Occipital lobe (tissue), 3 donors: ENCODE measurements at places on chromosomes 3 and 15.

- no peak for DNase-seq
Observed at GRCh38 chr3:18351069-18351628, 74.0 kb downstream of the SATB1 start.

DNA sequence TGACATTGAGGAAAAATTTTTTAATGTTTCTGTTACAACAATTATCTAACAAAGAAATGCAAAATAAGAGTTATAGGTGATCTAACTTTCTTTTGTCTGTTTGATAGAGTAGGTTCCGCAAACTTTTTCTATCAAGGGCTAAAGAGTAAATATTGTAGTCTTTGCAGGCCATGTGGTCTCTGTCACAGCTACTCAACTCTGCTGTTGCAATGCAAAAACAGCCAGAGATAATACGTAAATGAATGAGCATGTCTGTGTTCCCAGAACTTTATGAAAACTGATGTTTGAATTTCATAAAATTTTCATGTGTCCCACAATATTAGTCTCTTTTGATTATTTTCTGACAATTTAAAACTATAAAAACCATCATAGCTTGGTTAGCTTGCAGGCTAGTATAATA is 73.3 kb downstream of the SLC24A1 start:
- DNase-seq = no peak

GRCh38 chr3:59240666-59241255 is 190.9 kb upstream of the CFAP20DC start:
- no peak for DNase-seq

GRCh38 chr15:51082246-51082645 is 12.5 kb downstream of the TNFAIP8L3 start:
- DNase-seq = no peak

GRCh38 chr3:100057716-100058575 is 56.4 kb downstream of the FILIP1L start:
- no peak for DNase-seq

DNA sequence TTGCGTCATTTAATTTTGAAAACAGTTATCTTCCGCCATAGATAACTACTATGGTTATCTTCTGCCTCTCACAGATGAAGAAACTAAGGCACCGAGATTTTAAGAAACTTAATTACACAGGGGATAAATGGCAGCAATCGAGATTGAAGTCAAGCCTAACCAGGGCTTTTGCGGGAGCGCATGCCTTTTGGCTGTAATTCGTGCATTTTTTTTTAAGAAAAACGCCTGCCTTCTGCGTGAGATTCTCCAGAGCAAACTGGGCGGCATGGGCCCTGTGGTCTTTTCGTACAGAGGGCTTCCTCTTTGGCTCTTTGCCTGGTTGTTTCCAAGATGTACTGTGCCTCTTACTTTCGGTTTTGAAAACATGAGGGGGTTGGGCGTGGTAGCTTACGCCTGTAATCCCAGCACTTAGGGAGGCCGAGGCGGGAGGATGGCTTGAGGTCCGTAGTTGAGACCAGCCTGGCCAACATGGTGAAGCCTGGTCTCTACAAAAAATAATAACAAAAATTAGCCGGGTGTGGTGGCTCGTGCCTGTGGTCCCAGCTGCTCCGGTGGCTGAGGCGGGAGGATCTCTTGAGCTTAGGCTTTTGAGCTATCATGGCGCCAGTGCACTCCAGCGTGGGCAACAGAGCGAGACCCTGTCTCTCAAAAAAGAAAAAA is 1.2 kb downstream of the B2M start:
- no peak for DNase-seq

GRCh38 chr3:30448450-30449289 is 157.7 kb upstream of the TGFBR2 start:
- no peak for DNase-seq

DNA sequence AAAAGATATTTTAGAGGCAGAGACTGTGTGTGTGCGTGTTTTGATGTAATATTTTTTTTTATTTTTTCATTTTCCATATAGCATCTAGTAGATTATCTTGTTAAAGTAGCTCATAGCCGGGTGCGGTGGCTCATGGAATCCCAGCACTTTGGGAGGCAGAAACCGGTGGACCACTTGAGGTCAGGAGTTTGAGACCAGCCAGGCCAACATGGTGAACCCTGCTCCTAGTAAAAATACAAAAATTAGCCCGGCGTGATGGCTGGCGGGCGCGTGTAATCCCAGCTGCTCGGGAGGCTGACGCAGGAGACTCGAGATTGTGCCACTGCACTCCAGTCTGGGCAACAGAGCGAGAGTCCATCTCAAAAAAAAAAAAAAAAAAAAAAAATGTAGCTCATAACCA is 1481.2 kb upstream of the CADM2 start:
- no peak for DNase-seq

DNA sequence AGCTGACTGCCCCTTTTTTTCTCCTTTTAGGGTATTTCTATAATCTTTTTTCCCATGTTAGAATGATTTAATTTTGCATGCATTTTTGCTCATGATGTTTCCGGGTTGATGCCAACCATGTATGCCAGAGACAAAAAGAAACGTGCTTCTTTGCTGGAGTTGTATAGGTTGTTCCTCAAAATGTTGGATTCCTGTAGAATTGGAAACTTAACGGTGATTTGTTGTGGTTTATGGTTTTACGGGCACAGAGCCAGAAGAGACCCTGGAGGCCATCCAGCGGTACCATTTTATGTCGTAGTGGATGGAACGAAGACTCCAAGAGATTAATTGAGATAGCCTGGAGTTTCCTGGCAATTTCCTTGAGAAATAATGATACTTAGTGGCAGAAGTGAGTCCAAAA is 481.5 kb upstream of the RGMA start:
- DNase-seq = no peak

GRCh38 chr3:150454622-150455021 is 46.5 kb downstream of the TSC22D2 start:
- DNase-seq = no peak

DNA sequence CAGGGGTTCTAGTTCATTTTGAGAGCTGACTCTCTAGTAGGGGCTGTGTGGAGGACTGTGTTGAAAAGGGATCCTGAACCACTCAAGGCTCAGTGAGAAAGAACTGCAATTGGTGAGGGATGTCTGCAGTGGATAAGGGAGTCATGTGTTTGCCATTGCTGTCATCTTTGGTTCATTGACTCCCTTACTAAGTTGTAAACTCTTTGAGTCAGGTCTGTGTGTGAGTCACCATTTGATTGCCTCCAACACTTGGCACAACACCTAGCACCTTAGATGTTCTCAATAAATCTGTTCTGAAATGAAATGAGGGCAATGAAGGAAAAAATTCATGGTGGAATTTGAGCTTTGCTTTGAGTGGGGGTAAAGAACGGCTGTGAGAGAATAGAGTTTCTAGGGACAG is 51.7 kb downstream of the PLS1 start:
- DNase-seq = no peak

GRCh38 chr3:71707595-71707994 is 17.6 kb downstream of the EIF4E3 start:
- DNase-seq = no peak

DNA sequence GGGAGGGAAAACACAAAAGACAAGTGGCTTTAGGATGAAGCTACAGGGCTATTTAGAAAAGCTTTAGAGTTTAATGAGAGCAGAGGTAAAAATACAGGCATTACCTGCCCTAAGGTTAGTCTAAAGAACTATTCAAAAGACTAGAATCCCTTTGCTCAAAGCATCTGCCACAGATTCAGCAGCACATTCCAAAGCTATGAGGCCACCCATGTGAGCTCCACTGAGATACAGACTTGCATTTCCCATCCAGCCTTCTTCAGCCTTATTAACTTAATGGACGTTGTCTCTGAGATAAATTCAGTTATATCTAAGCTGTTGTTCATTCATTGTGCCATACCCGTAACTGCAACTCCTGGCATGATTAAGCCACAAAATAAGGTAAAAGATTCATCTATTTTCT is 25.4 kb downstream of the CXCR6 start:
- no peak for DNase-seq

- DNase-seq = no peak
Observed at GRCh38 chr3:194369522-194370279, at the start of gene LRRC15. Gene LRRC15, minus strand, starts transcription at chr3:194369743. Its CDS starts 8,700 bp downstream, at chr3:194361043.

DNA sequence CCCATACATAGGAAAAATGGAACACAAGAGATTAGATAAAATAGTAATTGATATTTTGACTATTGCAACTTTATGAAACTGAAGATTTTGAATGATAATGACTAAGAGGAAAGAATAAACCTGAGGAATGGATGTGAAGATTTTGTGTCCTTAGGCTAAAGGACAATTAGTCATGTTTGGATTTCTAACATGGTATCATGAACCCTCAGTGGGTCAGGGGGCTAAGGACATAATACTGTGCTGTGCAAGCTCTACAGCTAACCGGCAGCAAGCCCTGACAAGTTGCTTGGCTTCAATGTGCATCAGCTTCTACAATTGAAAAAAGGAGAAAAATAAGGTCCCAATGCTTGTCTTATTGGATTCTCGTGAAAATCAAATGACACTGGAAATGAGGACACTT is 491.0 kb downstream of the MECOM start:
- DNase-seq = no peak

- no peak for DNase-seq
Observed at GRCh38 chr15:50046159-50046558, 72.9 kb downstream of the ATP8B4 start.

DNA sequence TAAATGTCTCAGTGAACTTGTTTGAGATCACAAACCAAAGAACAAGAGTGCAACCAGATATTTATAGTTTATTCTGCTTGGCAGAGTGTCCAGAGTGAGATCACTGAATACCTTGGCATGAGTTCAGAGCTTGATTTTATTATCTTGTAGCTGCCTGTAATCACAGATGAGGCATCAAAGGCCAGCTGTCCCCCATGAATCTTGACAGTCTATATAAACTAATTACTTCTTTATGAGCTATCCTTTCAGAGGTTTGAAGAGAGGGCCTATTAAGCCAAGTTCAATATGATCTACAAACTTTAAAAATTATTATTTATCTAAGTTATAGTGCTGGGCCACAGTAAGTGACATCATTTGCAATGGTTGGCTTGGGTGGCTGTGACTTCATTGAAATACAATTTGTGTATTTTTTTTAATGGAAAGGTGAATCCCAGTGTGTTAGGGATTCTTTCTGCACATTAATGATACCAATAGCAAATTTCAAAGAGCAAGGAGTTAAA is 251.5 kb downstream of the CLSTN2 start:
- no peak for DNase-seq

- no peak for DNase-seq
Observed at GRCh38 chr3:113055201-113055600, 64.4 kb downstream of the GTPBP8 start.

GRCh38 chr3:175902226-175902625 is 1043.1 kb downstream of the NAALADL2 start:
- DNase-seq = no peak
